Hindlimb muscle (tissue), 1 donor: ENCODE measurements at places on chromosomes 5 and 9.
A peak's percentile ranks its signal among the peaks of the same experiment; 100 is the strongest.

DNA sequence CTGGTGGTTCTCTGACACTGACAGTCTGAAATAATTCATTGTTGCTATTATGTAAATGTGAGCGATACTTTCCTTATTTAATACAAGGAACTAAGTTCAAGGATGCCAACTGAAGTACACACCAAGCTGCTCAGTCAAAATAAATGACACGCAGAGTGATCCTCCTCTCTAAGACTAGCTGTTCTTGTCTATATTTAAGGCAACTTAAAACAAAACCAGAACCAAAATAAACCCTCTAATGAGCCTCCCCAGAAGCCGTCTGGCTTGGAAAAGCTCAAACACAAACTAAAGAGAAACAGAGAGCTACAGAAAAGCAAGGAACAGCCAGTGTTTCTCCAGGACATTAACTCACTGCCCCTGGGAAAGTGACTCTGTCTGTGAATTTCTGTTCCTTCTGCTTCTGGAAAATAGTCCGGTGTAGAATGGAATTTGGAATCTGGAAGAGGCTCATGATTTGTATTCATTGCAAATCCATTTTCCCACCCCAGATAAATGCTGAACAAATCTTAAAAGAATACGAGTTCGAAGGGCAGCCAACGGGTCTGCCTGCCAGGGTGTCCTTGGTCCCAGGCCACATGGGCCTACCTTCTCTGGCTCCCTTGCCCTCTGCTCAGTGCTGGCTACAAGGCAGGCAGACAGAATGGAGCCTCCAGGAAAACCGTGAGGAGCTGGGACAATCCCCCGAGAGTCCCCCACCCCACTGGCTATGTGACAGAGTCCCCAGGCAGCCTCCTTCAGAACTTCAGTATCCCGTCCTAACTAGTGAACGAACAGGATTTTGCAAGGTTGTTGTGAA, 14.8 kb downstream of the GGTA1 start:
- no peak for DNase-seq

- DNase-seq, result no peak
These were observed at the start of gene PCDHB6 for GRCh38 chr5:141149812-141150211. PCDHB6 (plus strand) TSS chr5:141150057; CDS start chr5:141150258, 201 bp downstream.

- peak; percentile 94 for DNase-seq
These were observed at the start of gene DEPDC1B for GRCh38 chr5:60699609-60700415. DEPDC1B (minus strand) TSS chr5:60700166; CDS start chr5:60700093, 73 bp downstream.

GRCh38 chr5:169299191-169299662, 1.7 kb downstream of the SLIT3 start:
- no peak for DNase-seq

- DNase-seq, result no peak
These were observed 43.9 kb downstream of the RCL1 start for GRCh38 chr9:4836676-4837075.

GRCh38 chr5:145341842-145342241, 493.3 kb downstream of the PRELID2 start:
- no peak for DNase-seq

- no peak for DNase-seq
These were observed 87.6 kb downstream of the ERP44 start for GRCh38 chr9:100011062-100011681.

DNA sequence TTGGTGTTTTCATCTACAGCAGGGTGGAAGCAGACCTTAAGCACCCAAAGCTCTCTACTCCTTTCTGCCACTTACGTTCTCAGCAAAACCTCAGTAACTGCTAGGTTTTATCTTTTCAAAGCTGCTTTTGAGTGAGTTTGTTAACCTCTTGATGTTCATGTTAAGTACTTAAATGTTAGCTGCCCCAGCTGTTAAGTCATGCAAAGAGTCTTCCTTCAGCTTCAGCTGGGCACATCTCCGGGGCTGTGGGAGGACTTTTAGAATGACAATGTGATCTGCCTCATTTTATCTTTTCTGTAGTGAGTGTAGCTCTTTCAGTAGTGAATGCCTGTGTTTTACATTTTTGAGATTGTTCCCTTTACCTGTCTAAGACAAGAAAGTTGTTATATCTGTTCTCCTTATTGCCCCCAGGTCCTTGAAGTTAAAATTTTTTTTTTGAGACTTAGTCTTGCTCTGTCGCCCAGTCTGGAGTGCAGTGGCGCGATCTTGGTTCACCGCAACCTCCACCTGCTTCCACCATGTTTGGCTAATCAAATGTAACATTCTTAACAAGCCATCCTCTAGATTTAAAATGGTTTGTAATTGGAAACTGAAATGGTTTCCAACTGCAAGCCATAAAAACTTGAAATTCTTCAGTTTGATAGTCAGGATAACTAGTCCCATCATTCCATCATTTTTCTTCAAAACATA, 19.6 kb downstream of the KDM4C start:
- DNase-seq, result no peak

DNA sequence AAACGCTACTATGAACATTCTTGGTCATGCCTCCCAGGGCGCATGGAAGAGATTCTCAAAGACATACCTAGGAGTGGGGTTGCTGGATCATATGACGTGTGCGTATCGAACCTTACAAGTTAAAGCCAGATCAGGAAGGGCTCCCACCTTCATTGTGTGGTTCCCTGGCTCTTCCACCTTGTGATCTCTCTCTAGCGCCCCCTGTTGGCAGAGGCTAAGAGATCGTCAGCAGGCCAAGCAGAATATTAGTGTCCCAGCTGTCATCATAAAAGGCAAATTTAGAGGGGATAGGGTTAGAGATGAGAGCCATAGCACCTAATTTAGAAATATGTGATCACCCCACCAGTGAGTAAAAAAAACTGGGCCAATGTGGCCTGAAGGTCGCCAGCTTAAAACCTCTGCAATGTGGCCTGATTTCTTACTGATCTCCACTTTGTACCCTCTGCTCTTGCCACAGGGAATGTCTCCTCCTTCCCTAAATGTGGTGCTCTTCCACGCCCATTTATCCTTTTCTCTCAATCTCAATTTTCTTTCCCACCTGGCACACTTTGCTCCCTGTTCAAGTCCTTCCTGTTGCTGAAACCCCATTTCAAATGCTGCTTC, 91.7 kb upstream of the SHB start:
- peak; percentile 29 for DNase-seq

GRCh38 chr9:107142430-107142829, 140.6 kb upstream of the RAD23B start:
- no peak for DNase-seq

GRCh38 chr5:5165541-5166002, 25.4 kb downstream of the ADAMTS16 start:
- no peak for DNase-seq

DNA sequence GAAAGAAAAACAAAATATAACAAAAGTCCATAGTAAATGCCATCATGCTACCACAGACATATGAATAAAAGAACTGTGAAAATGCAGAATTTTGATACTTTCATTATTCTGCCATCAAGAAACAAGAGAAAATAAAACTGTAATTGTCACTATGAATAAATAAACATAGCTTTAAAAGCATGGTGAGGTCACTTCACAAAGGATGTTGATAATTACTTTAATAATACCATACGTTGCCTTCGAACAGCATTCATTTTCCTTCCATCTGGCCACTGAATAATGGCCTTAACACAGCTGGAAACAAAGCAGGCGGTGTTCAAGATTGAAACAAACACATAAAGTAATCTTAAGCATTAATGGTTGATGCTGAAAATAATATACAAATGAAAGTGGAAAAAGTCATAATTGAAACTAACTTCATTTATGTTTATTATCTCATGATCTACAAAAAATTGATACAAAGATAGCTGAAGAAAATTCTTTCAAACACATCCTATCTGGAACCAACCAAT, 102.0 kb downstream of the AGTPBP1 start:
- no peak for DNase-seq

- no peak for DNase-seq
These were observed 1141.1 kb upstream of the DMAC1 start for GRCh38 chr9:8940650-8941049.

DNA sequence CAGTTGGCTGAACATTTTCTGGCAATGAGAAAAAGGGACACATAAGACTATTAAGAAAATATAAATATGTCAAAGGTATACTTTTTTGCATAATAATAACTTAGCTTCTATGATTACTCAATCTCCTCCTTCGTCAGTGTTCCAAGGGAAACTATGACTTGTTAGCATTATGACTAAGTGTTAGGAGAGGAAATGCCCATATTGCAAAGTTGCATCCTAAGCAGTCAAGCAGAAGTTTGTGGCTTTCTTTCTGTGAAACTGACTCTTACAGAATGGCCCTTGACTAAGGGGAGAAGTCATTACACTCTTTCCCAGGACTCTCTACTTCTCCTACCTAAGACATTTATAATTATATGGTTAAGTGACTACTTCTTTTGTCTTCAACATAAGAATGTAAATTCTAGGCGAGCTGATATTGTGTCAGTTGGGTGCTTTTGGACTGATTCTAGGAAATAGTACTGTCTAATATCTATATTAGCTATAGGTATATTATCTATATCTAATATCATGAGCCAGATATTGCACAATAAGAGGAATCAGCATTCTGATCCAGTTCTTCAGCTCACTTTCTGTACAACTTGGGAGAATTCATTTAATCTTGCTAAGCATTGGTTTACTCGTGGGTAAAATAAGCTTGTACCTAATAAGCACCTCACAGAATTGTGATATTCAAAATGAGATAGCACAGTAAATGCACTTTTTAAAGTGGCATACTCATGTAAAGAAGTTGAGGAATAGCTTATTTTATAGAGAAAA, 16.4 kb upstream of the SPINK6 start:
- DNase-seq, result no peak

DNA sequence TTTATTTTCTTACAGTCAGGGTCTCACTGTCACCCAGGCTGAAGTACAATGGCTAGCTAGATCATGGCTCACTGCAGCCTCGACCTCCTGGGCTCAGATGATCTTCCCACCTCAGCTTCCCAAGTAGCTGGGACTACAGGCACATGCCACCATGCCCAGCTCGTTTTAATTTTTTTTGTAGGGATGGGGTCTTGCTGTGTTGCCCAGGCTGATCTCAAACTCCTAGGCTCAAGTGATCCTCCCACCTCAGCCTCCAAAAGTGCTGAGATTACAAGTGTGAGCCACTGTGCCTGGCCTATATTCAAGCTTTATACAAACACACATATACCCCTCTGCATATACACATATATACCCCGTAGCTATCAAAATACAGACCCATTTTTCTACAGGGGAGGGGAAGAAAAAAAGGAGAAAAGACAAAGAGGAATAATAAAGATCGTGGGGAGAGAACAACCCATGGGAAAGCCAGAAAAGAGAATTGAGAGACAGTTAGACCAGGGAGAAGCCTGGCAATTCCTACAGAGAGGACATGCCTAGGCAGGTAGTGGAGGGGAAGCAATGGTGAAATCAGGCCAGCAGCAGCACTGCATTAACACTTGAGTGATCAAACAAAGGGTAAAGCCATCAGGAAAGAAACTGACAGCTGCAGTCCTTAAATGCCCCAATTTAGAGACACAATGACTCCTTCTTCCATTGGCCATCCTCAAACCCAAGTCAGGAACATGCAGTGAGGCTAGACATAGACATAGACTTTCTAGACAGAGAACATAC, 102.7 kb downstream of the EFNA5 start:
- no peak for DNase-seq

- no peak for DNase-seq
These were observed 20.8 kb upstream of the CERCAM start for GRCh38 chr9:128399861-128400260.

GRCh38 chr9:14824481-14824880, 85.7 kb downstream of the FREM1 start:
- no peak for DNase-seq

DNA sequence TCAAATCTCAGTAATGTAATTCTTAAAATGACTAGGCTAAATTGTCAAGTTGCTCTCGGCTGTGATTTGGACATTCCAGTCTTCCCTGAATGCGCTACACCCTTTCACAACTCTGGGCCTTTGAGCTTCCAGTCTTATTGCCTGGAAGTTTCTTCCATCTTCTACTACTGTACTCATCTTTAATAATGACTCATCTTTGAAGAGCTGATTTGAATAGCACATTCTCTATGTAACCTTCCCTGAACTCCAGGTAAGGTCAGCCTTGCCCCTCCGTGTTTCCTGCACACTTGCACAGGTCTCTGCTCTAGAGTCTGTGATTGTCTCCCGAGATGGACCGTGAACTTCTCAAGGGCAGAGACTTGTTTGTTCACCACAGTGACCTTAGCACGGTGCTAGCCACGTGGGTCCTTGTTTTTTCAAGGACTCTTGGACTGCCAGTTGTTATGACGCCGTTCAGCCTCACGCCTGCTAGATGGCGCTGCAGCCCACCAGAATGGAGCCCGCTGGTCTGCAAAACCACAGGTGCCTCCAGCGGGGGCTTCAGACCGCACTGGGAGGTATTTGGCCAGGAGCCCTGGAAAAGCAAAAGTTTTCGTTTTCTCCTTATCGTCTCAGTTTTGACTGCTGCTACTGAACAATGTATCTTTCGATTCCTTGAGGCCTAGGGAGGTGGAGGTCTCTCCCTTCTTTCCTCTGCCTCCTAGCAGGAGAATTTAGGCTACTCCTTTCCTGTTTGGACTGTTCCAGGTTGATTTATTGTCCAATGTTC, 44.4 kb downstream of the SEC61B start:
- DNase-seq, result peak; percentile 57

DNA sequence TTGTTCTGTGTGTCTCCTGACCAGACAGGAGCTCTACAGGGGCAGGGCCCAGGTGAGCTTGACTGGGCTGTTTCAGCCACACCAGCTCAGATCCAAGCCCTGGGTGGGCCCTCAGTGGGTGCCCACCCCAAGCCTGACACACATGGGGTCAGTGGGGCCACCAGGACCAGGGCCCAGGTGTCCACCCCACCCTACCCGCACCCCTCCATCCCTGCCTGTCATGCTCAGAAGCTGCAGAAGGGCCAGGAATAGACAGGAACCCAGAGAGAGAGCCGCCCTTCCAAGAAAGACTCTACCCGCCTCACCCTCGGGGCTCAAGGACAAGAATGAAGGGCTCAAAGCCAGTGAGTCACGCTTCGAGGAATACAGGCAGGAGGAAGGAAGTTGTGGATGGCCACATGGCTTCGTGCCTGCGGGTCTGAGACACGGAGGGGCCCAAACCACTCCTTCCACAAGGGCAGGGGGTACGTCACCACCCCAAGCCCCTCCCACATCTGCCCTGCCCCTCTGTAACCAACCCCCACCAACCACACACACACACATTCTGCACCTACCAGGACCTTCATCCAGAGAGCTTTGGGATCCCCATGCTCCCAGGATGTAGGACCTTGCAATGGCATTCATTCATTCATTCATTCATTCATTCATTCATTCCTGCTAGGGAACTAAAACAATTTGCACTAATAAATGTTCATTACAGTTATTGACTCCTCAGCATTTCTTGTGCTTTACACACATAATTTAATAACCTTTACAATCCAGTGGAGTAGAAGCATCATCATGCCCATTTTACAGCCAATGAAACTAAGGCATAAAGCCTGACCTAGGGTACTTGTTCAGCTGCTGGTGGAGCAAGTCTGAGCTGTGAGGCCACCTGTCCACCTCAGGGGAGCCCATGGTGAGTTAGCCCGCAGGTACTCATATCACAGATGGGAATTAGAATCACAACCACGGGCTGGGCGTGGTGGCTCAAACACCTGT, 55.9 kb upstream of the STXBP1 start:
- DNase-seq, result no peak
